Endodermal cell (in vitro differentiated cells): ENCODE measurements at places on chromosomes 12 and 14.
A peak's percentile ranks its signal among the peaks of the same experiment; 100 is the strongest.

DNA sequence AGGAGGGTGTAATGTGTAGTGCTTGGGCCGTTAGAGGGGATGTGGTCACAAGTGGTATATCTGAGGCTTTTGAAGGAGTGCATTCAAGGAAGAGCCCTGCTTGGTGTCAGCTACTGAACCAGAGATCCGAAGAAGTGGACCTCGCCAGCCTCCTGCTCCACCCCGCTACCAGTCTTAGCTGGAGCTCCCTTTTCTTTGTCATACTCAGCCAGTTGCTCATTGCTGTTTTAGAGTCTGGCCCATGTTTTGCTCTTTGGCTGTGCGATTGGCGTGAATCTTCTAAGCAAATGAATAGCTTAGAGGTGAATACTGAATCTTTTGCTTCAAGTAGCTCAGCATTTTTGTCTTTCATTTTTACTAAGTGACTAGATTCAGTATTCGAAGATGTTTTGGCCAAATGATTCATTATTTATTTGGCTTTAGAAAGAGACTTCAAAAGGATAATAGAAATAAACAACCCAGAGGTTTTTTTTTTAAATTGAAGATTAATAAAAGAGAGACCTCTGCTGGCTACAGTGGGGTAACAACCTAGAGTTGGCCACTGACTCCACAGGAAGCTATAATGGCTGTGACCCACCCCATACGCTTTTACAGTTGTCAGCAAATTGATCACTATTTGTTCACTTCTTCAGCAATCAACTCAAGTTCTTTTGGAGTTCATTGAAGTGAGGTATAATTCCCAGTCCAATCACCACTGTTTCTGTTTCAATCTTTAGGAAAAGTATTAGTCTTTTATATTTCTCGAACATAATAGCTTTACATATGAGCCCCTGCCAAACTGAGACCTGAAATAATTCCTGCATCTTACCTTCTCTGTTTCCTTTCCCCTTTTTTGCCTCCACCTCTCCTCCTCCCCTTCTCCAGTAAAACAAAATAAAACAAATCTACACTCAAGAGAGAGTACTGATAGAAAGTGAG lies 19.9 kb downstream of the CDKN1B start:
- DNase-seq, result no peak

DNA sequence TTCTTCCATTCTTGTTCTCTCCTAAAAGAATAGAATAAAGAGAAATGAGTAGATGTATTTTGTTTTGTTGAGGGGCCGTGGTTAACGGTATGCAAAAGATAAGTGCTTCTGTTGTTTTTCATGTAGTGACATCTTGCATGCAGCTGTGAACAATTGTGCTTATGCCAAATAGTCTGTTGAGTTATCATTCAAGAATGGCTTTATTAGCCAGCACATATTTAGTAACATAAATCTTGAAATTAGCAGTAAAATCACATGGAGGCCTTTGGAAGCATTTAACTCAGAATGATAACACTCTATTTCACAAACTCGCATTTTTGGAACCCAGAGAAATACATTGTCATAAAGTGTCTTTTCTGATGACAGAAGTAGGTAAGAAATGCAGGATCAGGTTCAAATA lies 1772.0 kb upstream of the FLRT2 start:
- DNase-seq, result no peak

DNA sequence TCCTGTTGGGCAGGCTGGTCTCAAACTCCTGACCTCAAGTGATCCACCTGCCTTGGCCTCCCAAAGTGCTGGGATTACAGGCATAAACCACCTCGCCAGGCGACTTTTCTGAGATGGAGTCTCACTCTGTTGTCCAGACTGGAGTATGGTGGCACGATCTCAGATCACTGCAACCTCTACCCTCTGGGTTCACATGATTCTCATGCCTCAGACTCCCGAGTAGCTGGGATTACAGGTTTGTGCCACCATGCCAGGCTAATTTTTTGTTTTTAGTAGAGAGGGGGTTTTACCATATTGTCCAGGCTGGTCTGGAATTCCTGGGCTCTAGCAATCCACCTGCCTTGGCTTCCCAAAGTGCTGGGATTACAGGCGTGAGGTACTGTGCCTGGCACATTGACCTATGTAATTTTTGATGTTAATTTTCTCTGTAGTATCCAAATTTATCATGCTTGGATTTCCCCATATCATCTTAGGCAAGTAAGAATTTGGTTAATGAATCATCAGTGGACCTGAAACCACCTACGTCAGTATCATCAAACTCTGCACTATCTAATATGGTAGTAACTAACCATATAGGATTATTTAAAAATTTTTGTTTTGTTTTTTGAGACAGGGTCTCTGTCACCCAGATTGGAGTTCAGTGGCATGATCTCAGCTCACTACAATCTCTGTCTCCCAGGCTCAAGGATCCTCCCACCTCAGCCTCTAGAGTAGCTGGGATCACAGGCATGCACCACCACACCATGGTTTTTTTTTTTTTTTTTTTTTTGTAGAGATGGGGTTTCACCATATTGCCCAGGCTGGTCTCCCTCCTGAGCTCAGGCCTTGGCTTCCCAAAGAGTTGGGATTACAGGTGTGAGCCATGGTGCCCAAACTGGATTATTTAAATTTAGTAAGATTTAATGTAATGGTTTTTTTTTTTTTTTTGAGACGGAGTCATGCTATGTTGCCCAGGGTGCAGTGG lies 11.9 kb upstream of the ATP5F1B start:
- peak; percentile 36 for DNase-seq

- no peak for DNase-seq
These were observed 38.7 kb downstream of the SH2B3 start for GRCh38 chr12:111444314-111444924.

GRCh38 chr14:77856941-77857340 lies 57.0 kb downstream of the ADCK1 start:
- no peak for DNase-seq

DNA sequence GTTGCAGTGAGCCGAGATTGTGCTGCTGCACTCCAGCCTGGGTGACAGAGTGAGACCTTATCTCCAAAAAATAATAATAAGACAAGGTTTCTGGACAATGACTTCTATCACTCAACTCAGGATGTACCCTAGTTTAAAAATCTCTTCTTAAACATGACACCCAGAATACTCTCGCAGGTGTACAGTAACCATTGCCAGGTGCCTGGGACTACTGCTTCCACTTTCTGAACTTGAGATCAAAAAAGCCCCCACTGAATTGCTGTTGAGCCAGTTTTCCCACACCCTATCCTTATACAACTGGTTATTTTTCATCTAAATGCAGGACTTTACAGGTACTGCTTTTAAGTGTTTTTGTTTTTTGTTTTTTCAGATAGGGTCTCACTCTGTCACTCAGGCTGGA lies 36.3 kb downstream of the BORCS5 start:
- no peak for DNase-seq

GRCh38 chr12:99054601-99055128 lies 409.6 kb downstream of the APAF1 start:
- no peak for DNase-seq

- no peak for DNase-seq
These were observed 34.1 kb downstream of the ZNF664 start for GRCh38 chr12:124006846-124007713.

- DNase-seq, result no peak
These were observed 1.5 kb downstream of the TMED8 start for GRCh38 chr14:77375164-77375950.

DNA sequence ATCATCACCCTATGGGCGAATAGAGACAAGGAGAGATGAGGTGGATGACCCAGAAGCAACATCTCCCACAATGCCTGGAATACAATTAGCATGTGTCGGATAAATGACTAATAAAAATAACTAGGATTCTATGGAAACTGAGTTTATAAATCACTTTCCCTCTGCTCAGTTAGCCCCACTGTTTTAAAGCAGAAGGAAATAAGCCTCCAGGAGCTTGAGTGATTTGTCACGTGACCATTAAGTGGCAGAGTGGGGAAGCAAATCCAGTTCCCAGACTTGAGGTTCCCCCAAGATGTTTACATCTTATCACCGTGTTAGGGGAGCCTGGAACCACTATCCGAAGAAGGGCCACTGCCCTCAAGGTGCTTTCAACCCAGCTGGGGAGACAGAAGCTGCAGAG lies 136.5 kb upstream of the CCND2 start:
- DNase-seq, result no peak
